ENCODE measurements at places on chromosomes 7 and 10. TPM values are rescaled to one million over a fixed set of nuclear protein-coding genes. Genes with fewer than 3 reads are reported as not detected.

ZNF365 gene
- 2.9 TPM for total RNA-seq

LHPP gene
- 3.5 TPM for total RNA-seq

GPR26 gene
- not detected for total RNA-seq

PIP gene
- not detected for total RNA-seq

VPS37D gene
- total RNA-seq: 1.3 TPM

GPR85 gene
- total RNA-seq: 0.61 TPM

FAM25G gene
- total RNA-seq: not detected

SH2D4B gene
- not detected for total RNA-seq

NUTM2B gene
- 0.88 TPM for total RNA-seq
